Activated CD4-positive, alpha-beta memory T cell treated with anti-CD3 and anti-CD28 coated beads, Interleukin-2, amount 10 ng/mL, durations not matched to agents 7 days and 5 days (primary cell): ENCODE measurements at places on chromosomes 16 and 17.
A peak's percentile ranks its signal among the peaks of the same experiment; 100 is the strongest.

- DNase-seq = no peak
Observed at GRCh38 chr17:39597372-39598046, 10.2 kb downstream of the NEUROD2 start.

- peak; percentile 41 for DNase-seq
Observed at GRCh38 chr17:32266389-32267301, 1.0 kb downstream of the RHBDL3 start.

GRCh38 chr16:71700831-71701230 is 23.7 kb downstream of the PHLPP2 start:
- DNase-seq = no peak

DNA sequence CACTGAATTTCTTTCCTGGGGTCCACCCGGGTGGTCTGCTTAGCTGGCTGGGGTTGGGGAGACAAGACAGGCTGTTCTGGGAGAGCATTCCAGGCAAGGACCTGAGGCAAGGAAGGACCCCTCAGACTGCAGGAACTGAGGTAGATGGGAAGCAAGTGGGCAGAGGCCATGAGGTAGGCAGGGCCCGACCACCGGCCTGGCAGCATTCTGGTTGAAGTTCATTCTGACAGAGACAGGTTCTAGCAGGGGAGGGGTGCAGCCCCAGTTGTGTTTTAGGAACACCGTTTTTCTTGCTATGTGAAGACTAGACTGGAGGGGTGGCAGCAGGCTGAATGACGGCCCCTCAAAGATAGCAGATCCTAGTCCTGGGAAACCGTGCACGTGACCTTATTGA is 17.5 kb downstream of the B9D1 start:
- no peak for DNase-seq

DNA sequence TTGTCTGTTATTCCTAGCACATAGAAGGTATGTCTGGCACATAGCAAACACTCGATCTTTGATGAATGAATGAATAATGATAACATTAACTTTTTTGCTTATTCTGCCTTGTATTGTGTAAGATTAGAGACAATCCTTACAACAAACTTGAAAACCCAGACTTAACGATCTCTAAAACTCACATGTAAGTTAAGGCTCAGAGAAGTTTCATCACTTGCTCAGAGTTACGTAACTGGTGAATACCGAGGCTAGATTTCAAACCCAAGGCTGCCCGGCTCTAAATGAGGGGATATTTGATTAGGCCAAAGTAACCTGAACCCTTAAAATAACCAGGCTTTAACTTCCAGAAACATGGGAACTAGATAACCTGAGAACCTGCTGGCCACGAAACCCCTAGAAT is 22.3 kb downstream of the CAPNS2 start:
- no peak for DNase-seq

- DNase-seq = no peak
Observed at GRCh38 chr16:35302859-35303258, 1843.4 kb downstream of the TP53TG3F start.

DNA sequence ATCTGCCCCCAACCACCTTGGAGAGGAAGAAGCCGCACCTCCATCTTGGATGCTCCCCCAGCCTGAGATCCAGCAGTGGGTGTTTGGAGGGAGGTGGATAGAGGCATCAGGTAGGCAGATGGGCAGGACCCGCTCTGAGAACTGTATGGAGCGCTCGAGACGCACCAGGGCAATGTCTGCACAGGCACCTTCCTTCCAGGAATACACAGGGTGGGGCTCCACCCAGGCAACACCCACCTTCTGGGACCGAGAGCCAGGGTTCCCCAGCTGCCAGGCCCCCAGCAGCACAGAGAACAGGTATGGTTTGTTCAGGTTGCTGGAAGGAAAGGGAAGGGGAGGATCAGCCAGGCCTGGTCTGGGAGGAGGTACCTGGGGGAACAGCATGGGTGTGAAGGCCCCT is 2.4 kb downstream of the PRSS22 start:
- no peak for DNase-seq

GRCh38 chr17:66275651-66276050 is 26.8 kb upstream of the PRKCA start:
- DNase-seq = no peak
